ENCODE measurements at places on chromosomes 5 and 9.

GRCh38 chr5:173281910-173282309, 46.3 kb downstream of the STC2 start:
- DNase-seq = no peak

GRCh38 chr9:75935591-75935990, 45.1 kb downstream of the PCSK5 start:
- no peak for DNase-seq

- no peak for DNase-seq
Observed at GRCh38 chr5:151688436-151688835, 1.7 kb upstream of the SPARC start.

DNA sequence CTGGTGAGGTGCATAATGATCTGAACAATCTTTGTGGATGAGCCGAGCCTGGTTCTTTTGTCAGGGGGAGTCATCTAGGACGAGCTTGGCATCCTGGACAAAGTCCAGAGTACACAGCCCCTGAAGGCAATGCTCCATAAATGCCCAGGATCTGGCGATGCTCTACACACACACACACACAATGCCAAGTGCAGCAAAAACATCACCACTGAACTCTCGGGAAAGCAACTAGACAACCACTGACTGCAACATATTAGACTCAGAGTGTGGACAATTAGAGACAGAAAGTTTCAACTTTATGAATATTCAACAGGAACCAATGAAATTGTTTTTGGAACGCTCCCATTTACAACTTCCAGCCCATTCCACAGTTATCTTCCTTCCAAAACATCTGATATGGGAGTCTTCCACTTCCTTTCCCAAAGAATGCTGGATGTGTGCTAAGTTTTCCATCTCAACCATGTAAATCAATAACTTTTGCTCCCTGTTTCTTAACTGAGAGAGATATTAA, 227.6 kb upstream of the ANKRD55 start:
- no peak for DNase-seq

- DNase-seq = no peak
Observed at GRCh38 chr9:134632329-134632728, 9.3 kb upstream of the COL5A1 start.

GRCh38 chr5:145544401-145544800, 290.7 kb downstream of the PRELID2 start:
- no peak for DNase-seq

DNA sequence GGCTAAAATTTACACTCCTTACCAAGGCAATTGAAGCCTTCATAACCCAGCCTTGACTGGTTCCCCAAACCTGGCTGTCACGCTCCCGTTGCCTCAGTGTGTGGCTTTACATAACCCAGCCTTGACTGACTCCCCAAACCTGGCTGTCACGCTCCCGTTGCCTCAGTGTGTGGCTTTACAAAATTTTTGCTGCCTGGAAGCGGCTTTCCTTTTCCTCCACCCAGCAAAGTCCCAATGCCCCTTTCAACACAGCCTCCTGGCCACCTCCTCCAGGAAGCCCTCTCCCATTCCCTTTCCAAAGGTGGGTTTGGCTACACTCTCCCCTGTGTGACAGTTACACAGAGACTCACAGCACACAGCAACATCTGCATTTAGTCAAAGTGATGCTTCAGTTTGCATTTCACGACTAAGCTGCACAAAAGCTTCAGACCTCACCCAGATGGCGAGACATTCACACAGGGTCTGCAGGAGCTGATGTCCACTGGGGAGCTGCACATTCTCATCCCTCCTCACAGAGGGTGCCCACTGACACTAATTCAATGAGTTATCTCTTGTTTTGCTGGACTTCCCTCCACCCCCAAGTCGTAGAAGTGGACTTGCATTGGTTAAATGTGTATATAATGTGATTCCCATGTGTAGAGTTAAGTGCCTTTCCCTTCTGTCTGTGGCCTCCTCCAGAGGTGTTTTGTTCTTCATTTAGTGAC, 156.6 kb upstream of the PHYKPL start:
- no peak for DNase-seq

- DNase-seq = peak; percentile 38
Observed at GRCh38 chr5:109468737-109469420, 59.1 kb upstream of the PJA2 start.

DNA sequence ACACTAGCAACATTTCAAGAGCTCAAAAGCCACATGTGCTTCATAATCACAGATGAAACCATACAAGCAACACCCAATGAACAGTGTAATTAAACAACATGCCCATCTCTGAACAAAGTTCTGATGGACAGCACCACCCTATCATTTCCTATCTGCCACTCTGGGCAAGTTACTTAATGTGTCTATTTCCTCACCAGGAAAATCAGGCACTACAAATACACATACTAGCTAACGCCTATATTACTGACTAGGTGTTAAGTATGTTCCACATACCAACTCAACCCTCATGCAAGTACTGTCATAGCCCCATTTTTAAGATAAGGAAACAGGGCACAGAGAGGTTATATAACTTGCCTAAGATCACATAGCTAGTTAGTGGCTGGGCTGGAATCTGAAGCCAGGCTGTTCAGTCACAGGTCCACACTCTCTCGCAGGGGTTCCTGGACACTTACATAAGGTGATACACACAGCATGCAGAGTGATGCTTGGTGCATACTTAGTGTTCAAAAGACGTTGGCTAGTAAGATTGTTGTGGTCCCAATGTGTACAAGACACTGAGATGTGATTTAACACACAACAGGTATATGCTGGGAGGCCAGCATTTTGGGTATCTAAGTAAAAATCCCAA, 24.2 kb downstream of the CORO2A start:
- DNase-seq = no peak

GRCh38 chr9:81374459-81375186, 314.7 kb downstream of the TLE1 start:
- no peak for DNase-seq

DNA sequence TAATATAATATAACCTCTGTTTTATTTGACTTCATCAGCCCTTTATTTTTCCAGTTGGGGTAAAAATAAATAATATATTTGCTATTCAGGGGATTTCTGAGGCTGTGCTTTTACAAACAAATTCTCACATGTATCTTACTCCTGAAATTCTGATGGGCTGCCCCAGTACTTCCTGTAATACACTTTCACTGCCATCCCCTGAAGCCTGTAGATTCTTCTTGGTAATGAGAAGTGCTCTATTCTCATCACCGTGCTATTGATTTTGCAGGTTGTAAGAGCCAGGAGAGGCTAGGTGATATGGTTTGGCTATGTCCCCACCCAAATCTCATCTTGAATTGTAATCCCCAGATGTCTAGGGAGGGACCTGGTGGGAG, 91.9 kb upstream of the CEP78 start:
- no peak for DNase-seq

DNA sequence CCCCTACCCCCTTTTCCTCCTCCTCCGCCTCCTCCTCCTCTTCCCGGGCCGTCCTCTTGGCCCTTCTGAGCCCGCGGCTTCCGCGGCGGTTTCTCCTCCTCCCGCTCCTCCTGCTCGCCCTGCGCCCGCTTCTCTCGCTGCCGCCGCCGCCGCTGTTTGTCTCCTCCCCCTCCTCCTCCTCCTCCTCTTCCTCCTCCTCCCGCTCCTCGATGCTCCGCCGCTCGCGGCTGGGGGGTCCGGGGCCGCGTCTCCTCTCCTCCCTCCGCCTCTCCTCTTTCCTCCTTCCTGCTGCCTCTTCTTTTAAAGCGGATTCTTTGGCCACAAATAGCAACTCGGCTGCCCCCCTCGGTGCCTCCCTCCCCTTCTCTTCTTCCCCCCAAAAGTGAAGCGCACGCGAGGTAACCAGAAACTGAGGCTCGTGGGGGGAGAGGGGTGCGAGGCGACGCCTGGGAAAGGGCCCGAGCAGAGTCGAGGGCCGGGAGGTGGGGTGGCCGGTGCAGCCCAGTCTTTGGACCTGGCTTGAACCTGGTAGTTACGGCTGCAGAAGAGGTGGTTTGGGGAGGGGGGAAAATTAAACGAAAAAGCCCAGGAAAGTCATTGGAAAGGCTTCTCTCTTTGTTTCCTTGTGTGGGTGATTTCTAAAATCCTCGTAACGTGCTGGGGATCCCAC, 1058.5 kb upstream of the DMAC1 start:
- no peak for DNase-seq

GRCh38 chr5:149367972-149368645, 10.3 kb downstream of the PCYOX1L start:
- DNase-seq = no peak

- no peak for DNase-seq
Observed at GRCh38 chr9:15433661-15434060, 11.0 kb downstream of the SNAPC3 start.

- no peak for DNase-seq
Observed at GRCh38 chr9:70679845-70680244, 265.4 kb upstream of the KLF9 start.

DNA sequence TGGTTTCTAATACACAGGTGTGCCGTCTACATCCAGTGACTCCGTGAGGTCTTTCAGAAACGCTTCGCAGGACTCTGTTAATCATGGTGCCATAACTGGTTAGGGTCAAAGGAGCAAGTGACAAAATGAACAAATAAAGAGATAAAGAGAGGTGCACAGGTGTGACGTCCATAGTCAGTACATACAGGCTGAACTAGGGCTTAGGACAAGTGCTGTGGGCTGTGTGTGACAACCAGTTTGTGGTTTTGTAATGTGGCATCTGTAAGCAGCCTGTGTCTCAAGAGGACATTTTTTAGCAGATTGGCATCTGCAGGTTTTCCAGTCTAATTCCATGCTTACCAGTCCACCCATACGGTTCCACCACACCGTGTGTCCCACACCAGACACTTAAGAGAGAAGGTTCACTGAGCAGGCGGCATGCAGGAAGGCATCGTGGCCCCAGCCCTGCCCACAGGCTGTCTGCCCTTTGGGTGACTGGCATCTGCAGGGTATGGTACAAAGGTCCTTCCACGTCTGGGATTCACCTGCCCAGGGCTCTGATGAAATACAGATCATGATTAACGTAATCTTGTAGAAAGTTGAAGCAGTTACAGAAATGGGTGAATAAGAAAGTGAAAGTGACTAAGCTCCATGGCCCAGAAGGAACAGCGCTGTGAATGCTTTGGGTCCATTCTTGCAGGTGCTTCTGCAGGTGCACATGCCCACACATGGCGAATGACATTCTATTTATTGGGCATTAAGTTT, 26.9 kb downstream of the SRD5A1 start:
- no peak for DNase-seq

DNA sequence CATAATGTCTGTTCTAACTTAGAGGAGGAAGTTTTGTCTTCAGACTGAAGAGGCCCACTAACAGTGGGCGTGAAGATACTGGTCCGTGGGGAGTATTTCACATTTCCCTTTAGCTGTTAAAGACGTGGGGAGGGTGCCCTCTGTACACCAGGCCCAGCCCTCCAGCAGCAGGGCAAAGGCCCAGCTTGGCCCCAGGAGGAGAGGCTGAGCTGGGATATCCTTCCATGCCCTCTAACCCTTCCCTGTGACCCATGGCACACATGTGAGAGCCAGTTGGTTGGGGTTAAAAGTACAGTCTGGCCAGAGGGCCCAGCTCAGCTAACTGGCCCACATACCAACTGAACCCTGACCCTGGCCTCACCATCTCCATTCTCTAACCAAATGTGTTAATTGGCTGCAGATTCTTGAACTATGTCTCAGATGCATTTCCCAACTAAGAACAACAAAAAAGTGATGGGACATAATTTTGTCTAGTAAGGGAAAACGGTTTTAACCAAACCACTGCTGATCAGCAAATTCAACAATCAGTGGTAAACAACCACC, 74.4 kb downstream of the LHFPL2 start:
- no peak for DNase-seq

DNA sequence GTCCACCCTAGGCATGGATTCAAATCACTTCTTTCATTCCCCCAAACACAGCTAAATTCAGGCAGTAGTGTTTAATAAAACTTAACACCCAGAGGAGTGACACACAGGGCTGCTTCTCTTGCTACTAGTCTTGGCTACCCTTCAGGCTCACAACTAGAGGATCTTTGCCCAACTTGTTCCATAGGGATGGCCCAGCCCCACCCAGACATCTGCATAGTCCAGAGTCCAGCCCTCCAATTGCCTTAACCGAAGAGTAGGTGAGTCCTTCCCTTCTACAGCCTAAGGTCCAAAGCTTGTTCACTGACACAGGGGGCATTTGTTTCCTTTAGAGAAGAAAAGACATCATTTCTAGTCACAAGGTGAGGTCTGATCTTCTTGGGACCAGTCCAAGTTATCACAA, 15.2 kb upstream of the RXFP3 start:
- no peak for DNase-seq

GRCh38 chr5:139061274-139061673, 136.9 kb downstream of the SIL1 start:
- DNase-seq = no peak

DNA sequence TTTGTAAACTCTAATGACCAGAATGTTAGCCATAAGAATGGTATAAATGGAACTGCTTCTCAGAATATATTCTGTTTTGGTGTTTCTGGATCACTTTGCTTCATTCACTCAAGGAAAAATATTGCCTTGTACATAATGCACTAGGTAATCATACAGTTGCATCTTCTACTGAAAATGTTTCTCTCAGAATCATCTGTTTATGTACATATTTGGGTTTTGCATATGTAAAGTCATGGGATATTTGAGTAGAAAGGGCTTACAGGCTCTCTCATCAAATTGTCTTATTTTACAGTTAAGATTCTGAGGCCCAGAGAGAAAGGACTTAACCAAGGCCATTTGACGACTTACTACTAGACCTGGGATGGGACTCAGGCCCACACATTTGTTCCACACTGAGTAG, 97.8 kb upstream of the PALM2AKAP2 start:
- DNase-seq = no peak
